ENCODE measurements at places on chromosomes 6 and 20.

DNA sequence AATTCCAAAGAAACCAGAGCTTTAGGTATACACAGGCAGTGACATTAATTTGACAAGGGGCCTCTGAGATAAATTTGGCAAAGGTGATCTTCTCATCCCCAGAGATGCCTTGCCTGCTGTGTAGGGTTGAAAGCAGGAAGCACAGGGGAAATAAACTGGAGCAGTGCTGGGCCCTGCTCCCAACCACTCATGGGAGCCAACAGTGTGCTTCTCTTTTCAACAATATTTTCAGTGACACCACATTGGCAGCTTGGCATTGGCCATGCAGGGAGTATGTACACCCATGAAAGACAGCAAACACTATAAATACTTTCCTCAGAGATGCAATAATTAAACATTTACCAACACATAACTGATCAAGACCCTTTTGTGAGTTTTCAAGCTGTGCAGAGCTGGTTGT is 90.7 kb upstream of the F13A1 start:
- no peak for DNase-seq

GRCh38 chr6:116018976-116019375 is 41.7 kb downstream of the FRK start:
- no peak for DNase-seq

DNA sequence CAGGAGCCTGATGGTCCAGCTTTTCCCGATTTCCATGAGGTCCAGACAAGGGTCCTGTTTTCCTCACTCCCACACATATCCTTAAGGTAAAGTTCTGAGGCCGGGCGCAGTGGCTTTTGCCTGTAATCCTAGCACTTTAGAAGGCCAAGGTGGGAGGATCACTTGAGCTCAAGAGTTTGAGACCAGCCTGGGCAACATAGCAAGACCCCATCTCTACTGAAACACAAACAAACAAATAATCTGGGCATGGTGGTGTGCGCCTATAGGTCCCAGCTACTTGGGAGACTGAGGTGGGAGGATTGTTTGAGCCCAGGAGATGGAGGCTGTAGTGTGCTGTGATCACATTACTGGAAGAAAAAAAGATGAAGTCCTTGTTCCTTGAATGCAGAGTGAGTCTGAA is 53.2 kb upstream of the IYD start:
- DNase-seq = no peak

- no peak for DNase-seq
Measured at GRCh38 chr6:53624502-53624901, 41.1 kb downstream of the KLHL31 start.

GRCh38 chr20:59628171-59628570 is 23.8 kb downstream of the PHACTR3 start:
- DNase-seq = no peak

- no peak for DNase-seq
Measured at GRCh38 chr20:17699931-17700351, at the start of gene BANF2. Gene BANF2 (plus strand): TSS chr20:17699966. CDS start chr20:17725026, 25,060 bp downstream.

DNA sequence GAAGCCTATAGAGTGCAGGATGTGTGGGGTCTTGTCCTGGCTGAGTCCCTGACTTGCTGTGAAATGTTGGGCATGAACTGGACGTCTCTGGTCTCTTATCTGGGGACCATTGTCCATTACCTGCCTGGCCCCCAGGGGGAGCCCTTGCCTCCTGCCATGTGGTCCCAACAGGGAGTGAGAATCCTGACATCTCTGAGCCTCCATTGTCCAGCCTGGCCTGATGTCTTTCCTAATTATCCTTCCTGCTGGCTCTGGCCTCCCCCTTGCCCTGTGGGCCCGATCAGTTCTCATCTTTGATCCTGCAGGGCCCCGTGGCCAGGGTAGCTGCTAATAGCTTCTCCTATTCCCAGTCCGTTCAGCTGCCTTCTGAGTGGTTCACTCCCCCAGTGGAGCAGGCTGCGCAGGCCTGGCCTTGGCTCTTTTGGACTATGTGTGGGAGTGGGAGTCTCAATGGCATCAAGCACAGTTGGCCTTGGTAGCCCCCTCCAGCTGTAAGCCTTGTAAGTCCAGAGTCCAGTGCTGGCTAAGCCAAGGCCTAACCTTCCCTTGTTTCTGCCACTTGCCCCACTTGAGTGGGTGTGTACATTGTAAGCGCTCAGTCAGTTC is 77.9 kb upstream of the RALY start:
- peak; percentile 38 for DNase-seq

- DNase-seq = no peak
Measured at GRCh38 chr6:21496196-21496595, 97.4 kb upstream of the SOX4 start.

GRCh38 chr6:31114541-31114878 is at the start of gene PSORS1C1:
Gene PSORS1C1 (plus strand): TSS chr6:31114800. CDS start chr6:31129633, 14,833 bp downstream.
- DNase-seq = peak; percentile 97

DNA sequence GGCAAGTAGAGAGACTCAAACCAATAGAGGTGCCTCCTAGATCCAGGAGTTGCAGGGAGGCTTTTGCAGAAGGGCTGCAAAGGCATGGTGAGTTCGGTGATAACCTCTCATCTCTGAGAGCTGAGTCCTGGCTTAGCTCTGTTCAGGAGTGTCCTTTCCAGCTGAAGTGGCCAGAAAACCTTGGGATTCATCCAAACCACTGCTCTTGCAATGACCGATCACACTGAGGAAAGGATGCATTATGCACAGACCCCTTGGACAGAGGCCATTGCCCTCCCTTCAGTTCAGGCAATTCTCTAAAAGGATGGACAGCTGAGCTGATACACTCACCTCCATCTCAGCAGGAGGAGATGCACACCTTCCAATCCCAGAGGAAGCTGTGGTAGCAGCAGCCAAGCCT is 158.8 kb upstream of the ENPP5 start:
- peak; percentile 46 for DNase-seq

- peak; percentile 56 for DNase-seq
Measured at GRCh38 chr6:166989427-166990032, 9.7 kb upstream of the CEP43 start.

Data from AG08395 (cell line).